Naive thymus-derived CD4-positive, alpha-beta T cell (primary cell): ENCODE measurements at places on chromosomes 2 and 18. TPM values are rescaled to one million over a fixed set of nuclear protein-coding genes. Genes with fewer than 3 reads are reported as not detected.

The ADAM17 gene
- total RNA-seq: 24.4 and 26.1 TPM in 2 replicates

The EMX1 gene
- total RNA-seq: not detected

The CFAP221 gene
- total RNA-seq: not detected

DNA sequence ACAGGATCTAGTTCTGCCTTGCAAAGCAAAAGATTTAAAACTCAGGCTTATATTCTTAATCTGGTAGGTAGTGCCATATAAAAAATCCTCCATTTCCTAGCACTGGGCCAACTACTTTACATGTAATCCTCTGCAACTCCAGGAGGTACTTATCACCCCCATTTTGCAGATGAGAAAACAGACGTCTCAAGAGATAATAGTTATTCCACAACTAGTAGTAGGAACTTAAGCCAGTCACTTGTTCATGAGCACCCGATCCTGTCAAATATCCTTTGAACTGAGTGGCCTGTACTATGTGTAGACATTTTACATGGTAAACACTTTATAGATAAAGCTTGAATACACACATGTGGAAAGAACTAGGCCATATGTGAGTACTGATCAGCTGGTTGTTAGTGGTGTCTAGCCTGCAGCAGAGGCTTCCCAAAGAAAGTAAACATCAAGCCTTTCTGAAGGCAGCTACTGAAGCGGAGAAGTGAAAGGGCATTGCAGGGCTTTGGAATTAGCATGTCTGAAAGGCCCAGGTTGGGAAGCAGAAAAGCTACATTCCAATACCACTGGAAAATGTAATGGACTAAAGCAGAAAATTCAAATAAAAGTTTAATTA, 48.0 kb downstream of the NAB1 start:
- DNase-seq: no peak

The EN1 gene
- not detected for total RNA-seq

The APLF gene
- 3.5 TPM for total RNA-seq

- DNase-seq: no peak
Observed at GRCh38 chr2:20468549-20469500, 22.0 kb downstream of the RHOB start.
